M059J (cell line): ENCODE measurements at places on chromosomes 3 and 15. TPM values are rescaled to one million over a fixed set of nuclear protein-coding genes. Genes with fewer than 3 reads are reported as not detected.

DNA sequence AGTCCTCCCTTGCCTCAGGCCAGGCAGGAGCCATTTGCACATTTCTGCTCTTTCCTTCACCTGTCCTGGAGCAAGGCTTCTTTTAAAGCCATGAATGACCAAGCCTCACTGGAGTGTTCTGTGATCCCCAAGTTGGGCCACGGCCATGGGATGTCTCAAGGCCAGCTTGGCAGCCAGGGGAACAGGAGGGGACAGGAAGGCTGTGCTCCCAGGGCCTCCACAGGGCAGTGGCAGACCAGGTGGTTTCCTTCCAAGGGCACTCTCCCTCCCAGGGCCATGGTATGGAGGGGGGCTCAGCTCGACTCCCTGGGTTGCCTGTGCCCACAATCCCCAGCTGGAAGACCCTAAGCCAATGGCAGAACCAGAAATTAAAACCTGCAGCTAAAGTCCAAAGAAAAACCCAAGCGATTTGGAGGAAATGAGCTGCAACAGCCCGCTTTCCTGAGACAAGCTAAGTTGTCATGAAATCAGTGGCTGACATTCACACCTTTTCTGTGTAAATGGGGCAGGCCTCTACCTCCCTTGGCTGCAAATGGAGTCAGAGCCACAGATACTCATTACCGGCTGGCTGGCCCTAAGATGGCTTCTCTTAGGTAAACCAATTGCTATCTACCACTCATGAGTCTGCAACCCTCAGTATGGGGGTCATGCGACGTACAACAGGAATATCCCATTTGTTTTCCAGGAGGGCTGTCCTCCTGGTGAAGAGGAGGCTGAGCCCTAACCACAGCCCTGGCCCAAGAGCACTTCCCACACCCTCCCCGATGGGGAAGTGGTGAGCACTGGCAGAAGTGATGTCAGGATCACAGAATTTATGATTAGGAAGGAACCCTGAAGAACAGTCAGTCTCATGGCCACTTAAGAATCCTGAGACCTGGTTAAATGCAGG, 83.3 kb downstream of the SNRK start:
- no peak for DNase-seq

DNA sequence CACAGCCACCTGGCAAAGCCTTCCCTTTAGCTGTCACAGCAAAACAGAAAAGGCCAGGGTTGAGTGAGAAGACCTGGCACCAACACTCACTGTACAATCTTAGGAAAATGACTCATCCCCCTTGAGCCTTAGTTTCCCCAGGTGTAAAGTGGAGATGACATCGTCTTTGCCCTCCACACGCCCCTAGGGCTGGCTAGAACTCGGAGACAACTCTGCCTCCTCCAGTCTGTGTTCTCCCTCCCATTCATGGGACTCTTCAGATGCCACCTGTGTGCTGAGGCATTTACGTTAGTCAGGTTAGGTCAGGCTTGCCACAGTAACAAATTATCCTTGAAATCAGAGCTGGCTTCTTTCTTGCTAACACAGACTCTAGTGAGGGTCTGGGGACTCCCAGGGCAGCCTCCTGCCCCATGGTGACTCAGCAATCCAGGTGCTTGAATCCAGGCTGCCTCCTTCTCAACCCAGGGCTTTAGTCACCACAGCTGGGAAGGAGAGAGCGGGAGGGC, 252.6 kb downstream of the PLCL2 start:
- DNase-seq, result no peak

GRCh38 chr3:48034000-48034516, 17.8 kb upstream of the MAP4 start:
- peak; percentile 94 for DNase-seq

FANCD2 gene
- 12.2 and 16.0 TPM in 2 replicates for total RNA-seq

GRCh38 chr3:13277196-13277813, 142.8 kb downstream of the NUP210 start:
- no peak for DNase-seq

GRCh38 chr3:146308682-146309081, 57.8 kb upstream of the PLSCR4 start:
- peak; percentile 93 for DNase-seq

ZNF609 gene
- 10.6 and 18.1 TPM in 2 replicates for total RNA-seq

DNA sequence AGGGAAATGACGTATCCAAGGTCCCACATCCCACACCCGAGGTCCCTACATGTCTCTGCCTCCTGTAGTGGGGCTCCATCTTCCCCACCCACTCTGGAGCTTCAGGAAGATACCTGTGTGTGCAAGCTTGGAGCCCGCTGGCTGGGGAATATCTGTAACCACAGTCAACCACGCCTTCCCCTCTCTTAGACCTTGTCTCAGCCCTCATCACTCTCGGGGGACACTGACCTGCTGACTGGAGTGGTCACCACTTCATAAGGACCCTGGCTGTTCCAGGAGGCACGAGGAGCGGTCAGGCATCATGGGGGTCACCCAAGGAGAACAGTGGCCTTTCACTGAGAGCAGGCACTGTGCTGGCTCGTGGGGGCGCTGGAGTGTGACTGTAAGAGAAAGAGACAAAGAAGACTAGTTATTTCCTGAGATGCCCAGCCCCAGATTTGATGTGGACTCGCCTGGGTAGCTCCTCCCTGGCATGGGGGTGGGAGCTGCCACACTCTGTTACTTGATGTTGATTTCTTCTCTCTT, 48.6 kb downstream of the CTXND1 start:
- DNase-seq, result no peak

GRCh38 chr15:75721923-75722870, 9.5 kb upstream of the CSPG4 start:
- DNase-seq, result no peak

CP gene
- 2.7 and 3.4 TPM in 2 replicates for total RNA-seq

GRCh38 chr15:63287109-63287508, 9.7 kb downstream of the APH1B start:
- no peak for DNase-seq

DNA sequence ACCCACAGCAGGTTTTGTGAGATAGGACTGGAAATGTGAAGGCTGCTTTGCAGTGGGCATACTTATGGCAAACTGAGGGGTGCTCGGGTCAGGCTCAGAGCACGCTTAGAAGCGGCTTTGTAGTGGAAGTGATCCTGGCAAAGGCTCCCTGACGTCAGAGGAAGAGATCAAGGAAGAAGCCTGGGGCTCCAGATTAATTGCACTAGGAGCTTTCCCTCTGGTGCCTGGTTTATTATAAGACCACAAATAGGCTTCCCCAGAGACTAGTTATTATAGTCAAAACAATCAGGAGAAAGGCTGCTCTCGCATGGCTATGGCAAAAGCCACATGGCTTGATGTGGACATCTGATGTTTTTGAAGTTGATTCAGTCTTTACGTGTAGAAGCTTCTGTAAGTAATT, 515.1 kb downstream of the GABRG3 start:
- DNase-seq, result no peak

- no peak for DNase-seq
These were observed 63.0 kb upstream of the LMCD1 start for GRCh38 chr3:8438507-8439079.

ELL3 gene
- total RNA-seq, result 0.86 and 2.4 TPM in 2 replicates

DNA sequence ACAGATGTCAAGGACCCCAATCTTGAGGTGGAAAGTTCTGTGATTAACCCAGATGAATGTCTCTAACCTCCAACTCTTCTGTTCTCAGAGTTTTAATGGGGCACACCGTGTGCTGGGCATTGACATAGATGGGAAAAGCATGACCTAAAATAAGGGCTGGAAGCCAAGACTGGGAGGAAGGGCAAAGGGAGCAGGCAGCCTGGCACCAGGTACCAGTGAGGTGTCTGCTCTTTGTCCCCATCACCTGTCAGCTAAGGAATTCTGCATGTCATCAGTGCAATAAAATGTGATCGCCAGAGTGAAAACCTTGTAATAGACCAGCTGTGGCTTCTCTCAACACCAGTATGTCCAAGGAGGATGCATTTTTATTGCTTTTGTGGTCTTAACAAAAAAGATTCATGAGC, 143.5 kb upstream of the TPM1 start:
- DNase-seq, result peak; percentile 68

DNA sequence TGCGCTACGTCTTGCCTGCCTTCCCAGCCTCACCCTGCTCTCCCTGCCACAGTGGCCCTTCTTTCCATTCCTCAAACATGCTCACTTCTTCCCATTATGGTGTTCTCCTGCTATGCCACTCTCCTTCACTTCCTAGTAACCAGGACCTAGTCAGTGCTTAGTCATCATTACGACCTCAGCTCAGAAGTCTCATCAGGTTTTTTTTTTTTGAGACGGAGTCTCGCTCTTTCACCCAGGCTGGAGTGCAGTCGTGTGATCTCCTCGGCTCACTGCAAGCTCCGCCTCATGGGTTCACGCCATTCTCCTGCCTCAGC, 149.5 kb downstream of the GREM1 start:
- DNase-seq, result peak; percentile 96

GRCh38 chr3:16309558-16309957, 44.5 kb downstream of the OXNAD1 start:
- DNase-seq, result peak; percentile 72

DNA sequence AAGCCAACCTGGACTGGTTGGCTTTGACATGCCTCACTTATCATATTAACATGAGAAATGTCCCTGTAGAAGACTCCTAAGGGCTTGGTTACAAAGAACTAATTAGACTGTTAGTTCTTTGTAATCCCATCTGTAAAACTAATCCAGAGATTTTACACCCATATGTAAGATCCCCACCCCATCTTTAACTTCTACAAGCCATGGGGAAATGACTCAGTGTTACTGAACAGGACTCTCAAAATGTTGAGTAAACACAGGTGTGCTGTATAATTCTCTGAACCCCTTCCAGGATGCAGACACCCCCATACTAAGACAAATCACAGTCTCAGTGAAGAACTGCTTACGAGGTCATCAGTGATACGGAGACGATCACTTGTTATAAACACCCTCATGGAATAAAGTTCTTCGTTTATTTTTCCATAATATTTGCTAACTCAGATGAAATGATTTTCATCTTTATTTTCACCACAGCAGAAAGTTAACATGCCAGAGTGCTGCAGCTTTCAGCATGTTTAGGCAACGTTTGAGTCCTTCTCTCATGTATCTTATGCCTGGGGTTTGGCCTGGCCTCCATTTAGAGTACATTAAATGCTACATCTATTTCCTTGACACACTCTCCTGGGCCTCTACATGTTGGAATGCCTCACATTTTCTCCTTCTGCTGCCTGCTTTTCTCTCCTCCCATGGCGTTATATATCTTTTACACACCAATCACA, 55.3 kb upstream of the LEKR1 start:
- DNase-seq, result no peak

- DNase-seq, result peak; percentile 21
These were observed 148.6 kb upstream of the MME start for GRCh38 chr3:154931484-154931883.

GRCh38 chr3:195878424-195879274, 29.7 kb downstream of the TNK2 start:
- DNase-seq, result no peak

DNA sequence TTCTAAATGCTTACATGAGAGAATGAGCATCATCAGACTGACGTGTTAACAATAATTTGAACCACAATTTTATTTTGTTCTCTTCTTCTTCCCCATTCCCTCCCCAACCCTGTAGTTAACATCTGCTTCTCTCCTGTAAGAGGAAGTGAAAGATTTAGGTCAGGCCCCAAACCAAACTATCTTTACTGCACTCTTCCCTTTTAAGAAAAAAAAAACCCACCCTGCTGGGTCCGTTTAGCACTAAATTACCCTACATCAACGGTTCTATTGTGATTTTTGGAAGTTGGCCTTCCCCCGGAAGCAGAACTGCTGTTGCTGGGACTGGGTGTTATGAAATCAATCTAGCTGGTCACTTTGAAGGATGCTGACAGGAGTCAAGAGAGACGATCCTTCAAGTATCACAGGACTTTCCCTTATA, 49.4 kb downstream of the NFKBIZ start:
- DNase-seq, result no peak

NMB gene
- 3.4 and 7.4 TPM in 2 replicates for total RNA-seq

FSTL1 gene
- total RNA-seq, result 762 and 1,312 TPM in 2 replicates

SPTBN5 gene
- under 0.01 TPM in 1 of 2 replicates, not detected in the other for total RNA-seq

DNA sequence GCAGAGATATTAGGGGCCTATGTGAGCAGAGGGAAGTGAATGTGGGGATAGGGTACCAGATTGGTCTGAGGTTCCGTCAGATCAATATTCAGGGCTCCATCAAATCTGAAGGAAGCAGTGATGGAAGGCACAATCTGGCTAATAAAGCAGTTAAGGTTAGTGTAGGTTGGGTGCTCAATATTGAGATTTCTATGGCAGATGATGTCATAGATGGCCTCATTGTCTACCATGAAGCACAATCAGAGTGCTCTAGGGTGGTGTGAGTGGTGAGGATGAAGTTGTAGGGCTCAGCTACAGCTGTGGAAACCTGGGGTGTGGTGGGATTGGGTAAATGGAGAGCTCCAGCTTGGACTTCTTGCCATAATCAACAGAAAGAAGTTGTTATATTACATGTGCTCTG, 58.2 kb downstream of the NR2F2 start:
- no peak for DNase-seq

- DNase-seq, result no peak
These were observed 376.7 kb upstream of the PDZRN3 start for GRCh38 chr3:74001436-74001835.

CYP1A1 gene
- total RNA-seq, result 1.4 and 3.3 TPM in 2 replicates

ZMYND10 gene
- 0.37 and 3.2 TPM in 2 replicates for total RNA-seq

DNA sequence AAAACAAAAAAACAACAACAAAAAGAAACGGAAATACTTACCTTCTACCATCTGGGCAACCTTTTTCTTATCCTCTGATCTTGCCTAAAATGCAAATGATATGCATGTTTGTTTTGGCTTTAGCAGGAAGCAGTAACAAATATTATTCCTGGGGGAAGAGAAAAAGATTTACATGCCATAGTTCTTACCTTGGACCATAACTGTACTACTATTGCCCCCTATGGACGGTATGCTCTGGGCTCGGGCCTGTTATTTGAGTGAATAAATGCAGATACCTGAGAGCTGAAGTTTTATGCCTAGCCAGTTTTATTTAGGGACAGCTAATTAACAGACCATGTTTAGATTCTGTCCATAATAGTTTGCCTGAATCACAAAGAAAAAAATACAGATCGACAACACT, 12.6 kb upstream of the STARD5 start:
- peak; percentile 29 for DNase-seq

DNA sequence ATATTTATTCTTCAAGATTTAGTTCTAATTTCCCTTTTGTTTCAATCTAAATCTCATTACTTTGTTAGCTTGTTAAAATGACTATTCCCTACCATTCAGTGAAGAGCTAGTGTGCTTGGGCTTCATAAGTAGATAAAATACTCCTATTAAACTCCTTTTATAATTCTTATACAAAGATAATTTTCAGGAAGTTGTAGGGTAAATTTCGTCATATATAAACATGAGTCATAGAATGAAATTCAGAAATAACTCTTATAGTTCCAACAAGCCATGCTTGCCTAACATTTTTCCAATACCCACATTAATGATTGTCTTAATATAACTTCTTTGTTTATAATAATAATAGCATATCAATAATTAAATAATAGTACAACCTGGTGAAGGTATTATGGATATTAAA, 407.3 kb downstream of the NAALADL2 start:
- peak; percentile 29 for DNase-seq

DNA sequence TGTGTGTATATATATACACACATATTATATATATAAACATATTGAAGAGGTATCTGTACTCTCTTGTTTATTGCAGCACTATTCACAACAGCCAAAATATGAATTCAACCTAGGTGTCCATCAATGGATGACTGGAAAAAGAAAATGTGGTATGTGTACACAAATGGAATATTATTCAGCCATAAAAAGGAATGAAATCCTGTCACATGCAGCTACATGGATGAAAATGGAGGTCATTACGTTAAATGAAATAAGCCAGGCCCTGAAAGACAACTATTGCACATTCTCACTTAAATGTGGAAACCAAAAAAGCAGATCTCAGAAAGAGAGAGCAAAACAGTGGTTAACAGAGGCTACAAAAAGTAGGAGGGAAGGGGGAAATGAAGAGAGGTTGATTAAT, 49.5 kb downstream of the CEP70 start:
- no peak for DNase-seq

GRCh38 chr3:56468184-56469106, at the start of gene ERC2:
Gene ERC2, minus strand, starts transcription at chr3:56468467.
- DNase-seq, result peak; percentile 56
